Naive thymus-derived CD4-positive, alpha-beta T cell (primary cell): ENCODE measurements at places on chromosomes 3 and 15. TPM values are rescaled to one million over a fixed set of nuclear protein-coding genes. Genes with fewer than 3 reads are reported as not detected.

RBP2 gene
- total RNA-seq = not detected

FBXL22 gene
- 2.7 TPM for total RNA-seq

- H3K4me1 ChIP-seq = peaks cover 6% of the 10 kb centered on the region
- no peak for DNase-seq
- no peak overlapping the region for H3K27ac ChIP-seq
- H3K4me3 ChIP-seq = no peak overlapping the region
- no peaks in the 10 kb centered on the region for H3K27me3 ChIP-seq
Observed at GRCh38 chr3:9253327-9253726, 3.9 kb upstream of the SRGAP3 start.

- H3K4me1 ChIP-seq = peaks cover 13% of the 10 kb centered on the region
- no peak overlapping the region for H3K27ac ChIP-seq
- no peak overlapping the region for H3K4me3 ChIP-seq
- no peaks in the 10 kb centered on the region for H3K36me3 ChIP-seq
Observed at GRCh38 chr3:128573160-128573559, 77.5 kb downstream of the RPN1 start.

- H3K27me3 ChIP-seq = no peaks in the 10 kb centered on the region
- DNase-seq = no peak
- H3K4me1 ChIP-seq = no peaks in the 10 kb centered on the region
- no peaks in the 10 kb centered on the region for H3K36me3 ChIP-seq
- H3K4me3 ChIP-seq = no peak overlapping the region
- no peak overlapping the region for H3K27ac ChIP-seq
Observed at GRCh38 chr3:141000027-141000663, 51.0 kb upstream of the SPSB4 start.
